AG08396 (cell line): ENCODE measurements at places on chromosomes 11 and 22.

GRCh38 chr22:29330753-29331152, 15.3 kb upstream of the RASL10A start:
- no peak for DNase-seq

- DNase-seq = no peak
Measured at GRCh38 chr11:65532388-65533064, 7.6 kb downstream of the SCYL1 start.

GRCh38 chr22:36687516-36687915, 16.0 kb downstream of the CACNG2 start:
- DNase-seq = no peak

- no peak for DNase-seq
Measured at GRCh38 chr11:2296913-2297622, 4.7 kb downstream of the C11orf21 start.

GRCh38 chr11:125071435-125071834, 8.3 kb downstream of the SLC37A2 start:
- DNase-seq = no peak

DNA sequence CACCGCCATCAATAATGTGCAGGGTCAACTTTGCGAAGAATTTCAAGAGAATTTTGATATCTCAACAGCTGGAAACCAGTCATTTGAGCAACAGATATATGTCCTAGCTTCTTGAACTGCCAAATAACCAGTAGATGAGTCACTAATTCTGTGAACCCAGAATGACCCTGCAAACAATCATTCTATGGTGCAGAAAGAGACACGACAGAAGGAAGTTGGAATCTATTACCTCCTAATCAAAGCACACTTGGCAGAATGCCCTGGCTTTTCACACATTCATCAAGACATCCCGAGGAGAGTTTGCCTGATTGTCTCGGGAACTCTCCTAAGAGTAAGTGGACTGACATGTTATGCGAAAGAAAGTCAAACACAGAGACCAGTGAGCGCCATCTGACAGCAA, 621.1 kb downstream of the OPCML start:
- DNase-seq = peak; percentile 27

DNA sequence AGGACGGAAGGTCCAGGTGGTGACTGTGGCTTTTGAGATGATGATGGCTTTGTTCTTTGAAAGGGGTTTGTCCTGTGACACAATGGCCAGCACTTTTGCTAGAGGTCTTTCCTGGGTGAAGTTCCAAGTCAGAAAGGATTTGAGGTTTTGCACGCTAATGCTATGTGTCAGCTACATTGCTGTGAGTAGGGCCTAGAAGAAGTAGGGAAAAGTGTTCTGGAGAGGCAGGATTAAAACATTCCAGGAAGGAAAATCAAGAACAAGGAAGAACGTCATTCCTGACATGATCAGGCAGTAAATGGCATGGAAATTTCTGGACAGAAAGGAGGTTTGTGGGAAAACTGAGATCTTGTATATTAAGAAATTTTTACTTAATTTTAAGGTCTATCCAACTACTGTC, 290.7 kb downstream of the NTM start:
- DNase-seq = peak; percentile 29

- DNase-seq = no peak
Measured at GRCh38 chr11:71209181-71209580, 43.2 kb downstream of the SHANK2 start.

- no peak for DNase-seq
Measured at GRCh38 chr11:134512061-134512460, 100.0 kb upstream of the B3GAT1 start.

DNA sequence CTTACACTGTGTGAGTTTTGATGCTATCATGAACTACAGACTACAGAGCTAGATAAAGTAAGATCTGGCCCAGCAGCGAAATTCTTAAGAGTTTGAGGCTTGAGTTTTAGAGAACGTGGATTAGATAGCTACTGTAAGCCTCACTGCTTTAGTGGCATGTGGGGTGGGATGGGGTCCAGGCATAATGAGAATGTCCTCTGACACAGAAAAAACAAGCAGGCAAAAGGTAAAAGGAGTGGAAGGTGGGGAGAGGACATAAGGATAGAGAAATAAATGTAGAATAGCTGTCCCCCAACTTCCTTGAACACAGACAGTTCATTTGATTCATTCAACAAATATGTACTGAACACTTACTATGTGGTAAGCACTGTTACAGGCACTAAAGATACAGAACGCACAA, 324.5 kb upstream of the PITPNB start:
- DNase-seq = no peak

GRCh38 chr11:10329356-10329755, 24.5 kb downstream of the ADM start:
- no peak for DNase-seq

DNA sequence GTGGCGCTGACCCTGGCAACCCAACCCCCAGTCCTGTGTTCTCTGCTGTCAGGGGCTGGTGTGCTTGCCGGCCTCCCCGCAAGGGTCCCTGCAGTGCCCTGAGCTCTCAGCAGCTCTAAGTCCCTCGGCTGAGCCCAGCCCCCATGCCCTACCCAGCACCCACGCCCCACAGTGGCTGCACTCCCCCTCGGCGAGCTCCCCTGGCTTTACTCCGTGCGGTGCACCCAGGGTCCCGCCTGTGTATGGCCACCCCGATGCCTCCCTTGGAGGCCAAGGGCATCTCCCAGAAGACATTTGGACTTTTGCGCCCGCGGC, 72.5 kb upstream of the SHISAL1 start:
- DNase-seq = no peak

GRCh38 chr22:24992946-24993345, 40.4 kb downstream of the KIAA1671 start:
- no peak for DNase-seq

DNA sequence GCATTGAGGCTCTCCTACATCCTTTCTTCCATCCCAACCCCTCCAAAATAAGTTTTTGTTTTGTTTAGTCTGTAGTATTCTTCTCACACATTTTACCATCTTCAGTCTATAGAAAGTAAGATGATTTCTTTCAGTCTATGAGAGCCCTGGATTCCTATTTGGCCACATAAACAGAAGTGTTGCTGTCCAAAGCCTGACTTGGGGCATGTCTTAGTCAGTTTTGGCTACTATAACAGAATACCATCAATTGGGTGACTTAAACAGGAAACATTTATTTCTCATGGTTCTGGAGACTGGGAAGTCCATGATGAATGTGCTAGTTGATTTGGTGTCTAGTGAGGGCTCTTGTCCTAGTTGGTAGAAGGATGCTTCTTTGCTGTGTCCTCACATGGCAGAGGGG, 146.8 kb upstream of the DDI1 start:
- no peak for DNase-seq

GRCh38 chr11:121106812-121107211, 5.8 kb downstream of the TECTA start:
- no peak for DNase-seq

- DNase-seq = no peak
Measured at GRCh38 chr22:17412232-17412631, 43.0 kb downstream of the CECR2 start.

GRCh38 chr11:85663753-85664614, 945 bp downstream of the CREBZF start:
- DNase-seq = peak; percentile 62

DNA sequence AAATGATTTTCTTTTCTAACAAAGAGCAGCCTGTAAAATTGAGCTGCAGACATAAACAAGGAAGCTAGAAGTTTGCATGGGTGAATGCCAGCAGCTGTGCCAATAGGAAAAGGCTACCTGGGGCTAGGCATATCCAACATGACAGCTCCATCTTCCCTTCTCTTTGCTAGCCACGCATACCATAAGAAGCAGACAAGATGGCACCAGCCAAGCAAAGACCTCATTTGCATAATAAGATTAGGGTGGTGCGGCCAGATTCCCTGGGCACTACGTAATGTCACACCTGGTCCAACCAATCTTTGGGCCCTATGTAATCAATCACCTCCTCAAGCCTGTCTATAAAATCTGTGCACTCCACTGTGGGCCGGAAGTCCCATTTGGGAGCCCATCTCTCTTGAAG, 108.3 kb downstream of the SWAP70 start:
- no peak for DNase-seq

- no peak for DNase-seq
Measured at GRCh38 chr11:111098091-111098490, 147.4 kb upstream of the POU2AF2 start.

GRCh38 chr11:32497951-32498350, 62.6 kb upstream of the WT1 start:
- DNase-seq = no peak

GRCh38 chr22:47167056-47167455, 404.6 kb downstream of the TBC1D22A start:
- no peak for DNase-seq

DNA sequence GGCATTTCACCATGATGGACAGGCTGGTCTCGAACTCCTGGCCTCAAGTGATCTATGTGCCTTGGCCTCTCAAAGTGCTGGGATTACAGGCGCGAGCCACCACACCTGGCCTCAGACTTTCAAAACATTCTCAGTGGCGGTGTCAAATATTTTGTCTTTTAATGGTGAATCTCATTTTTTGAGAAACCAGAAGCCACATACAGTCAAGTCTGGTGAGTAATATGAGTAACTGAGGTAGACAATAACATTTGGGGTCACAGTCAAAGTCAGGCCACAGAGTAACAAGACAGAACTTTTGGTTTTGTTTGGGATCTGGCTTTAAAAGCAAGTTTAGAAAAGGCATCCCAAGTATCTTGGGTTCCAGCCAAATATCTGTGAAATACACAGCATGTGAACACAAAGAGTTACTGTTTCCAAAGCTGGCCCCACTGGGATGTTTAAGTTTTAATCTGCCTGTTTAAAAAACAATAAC, 5.6 kb upstream of the TMA7B start:
- peak; percentile 52 for DNase-seq

GRCh38 chr11:19666951-19667350, 45.7 kb upstream of the NAV2 start:
- DNase-seq = no peak

DNA sequence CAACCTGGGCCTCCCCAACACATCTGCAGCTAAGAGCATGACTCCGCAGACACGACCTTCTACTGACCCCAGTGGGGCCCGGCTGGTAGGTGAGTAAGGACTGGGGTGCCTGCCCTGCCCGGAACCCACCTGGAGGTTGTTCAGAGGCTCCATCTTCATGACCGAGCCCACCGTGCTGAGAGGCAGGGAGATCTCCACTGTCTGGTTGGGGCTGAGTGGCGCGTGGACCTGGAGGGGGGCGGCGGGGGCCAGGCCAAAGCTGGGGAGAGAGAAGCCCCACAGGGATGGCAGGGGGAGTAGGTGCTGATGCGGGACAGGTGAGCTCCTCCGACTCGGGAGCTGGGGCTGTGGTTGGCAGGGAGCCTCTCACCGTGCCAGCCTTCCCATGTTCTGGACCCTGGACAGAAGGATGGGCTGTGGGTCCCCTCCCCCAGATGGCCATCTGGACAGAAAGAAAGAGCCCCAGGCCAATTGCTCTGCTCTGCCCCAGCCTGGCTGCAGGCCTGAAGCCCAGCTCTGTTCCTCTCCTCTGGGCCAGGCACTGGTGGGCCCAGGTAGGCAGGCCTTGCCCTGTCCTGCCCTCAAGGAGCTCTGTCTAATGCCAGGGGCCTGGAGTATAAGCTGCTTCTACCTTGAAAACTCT, 16.3 kb upstream of the RASL10A start:
- no peak for DNase-seq
